ENCODE measurements at places on chromosomes 5 and 9. TPM values are rescaled to one million over a fixed set of nuclear protein-coding genes. Genes with fewer than 3 reads are reported as not detected.

NR2F1-AS1 gene
- total RNA-seq = not detected

ZFYVE16 gene
- 11.4 TPM for total RNA-seq

IL4 gene
- 21.6 TPM for total RNA-seq

DIPK1B gene
- total RNA-seq = 3.4 TPM

LCN2 gene
- not detected for total RNA-seq

F12 gene
- 3.5 TPM for total RNA-seq

SIT1 gene
- total RNA-seq = 92.1 TPM

SLCO4C1 gene
- 0.50 TPM for total RNA-seq

ORM1 gene
- total RNA-seq = not detected

DNA sequence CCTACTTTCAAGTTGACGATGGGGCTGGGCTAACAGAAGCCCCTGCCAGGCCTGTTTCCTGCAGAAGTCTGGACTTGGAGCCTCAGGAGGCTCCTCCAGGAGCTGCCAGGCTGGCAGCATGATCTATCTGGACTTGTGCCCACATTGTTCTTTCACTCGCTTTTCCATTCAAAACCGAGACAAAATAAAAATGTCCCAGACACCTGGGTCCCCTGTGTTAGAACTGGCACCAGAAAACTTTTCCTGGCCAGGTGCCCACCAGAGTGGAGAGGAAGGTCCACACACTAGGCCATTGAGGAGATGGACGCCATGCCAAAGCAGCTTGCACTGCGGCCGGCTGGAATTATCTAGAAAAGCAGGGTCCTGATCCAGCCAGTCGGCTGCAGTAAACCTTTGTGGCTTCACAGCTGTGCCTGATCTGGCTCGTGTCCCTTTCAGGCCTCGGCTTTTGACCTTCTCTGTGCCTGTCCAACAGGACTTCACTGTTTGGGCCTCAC lies 78.2 kb downstream of the GCNT1 start:
- H3K27ac ChIP-seq = no peak overlapping the region
- H3K27me3 ChIP-seq = peaks cover 8% of the 10 kb centered on the region
- H3K4me1 ChIP-seq = peaks cover 13% of the 10 kb centered on the region
- no peak for DNase-seq

GRCh38 chr5:134524272-134524825 lies 1.1 kb upstream of the JADE2 start:
- peaks cover 14% of the 10 kb centered on the region for H3K27me3 ChIP-seq
- peaks cover 16% of the 10 kb centered on the region for H3K4me1 ChIP-seq
- H3K36me3 ChIP-seq = peaks cover 7% of the 10 kb centered on the region
- peak overlapping the region; percentile 96 for H3K27ac ChIP-seq

DNA sequence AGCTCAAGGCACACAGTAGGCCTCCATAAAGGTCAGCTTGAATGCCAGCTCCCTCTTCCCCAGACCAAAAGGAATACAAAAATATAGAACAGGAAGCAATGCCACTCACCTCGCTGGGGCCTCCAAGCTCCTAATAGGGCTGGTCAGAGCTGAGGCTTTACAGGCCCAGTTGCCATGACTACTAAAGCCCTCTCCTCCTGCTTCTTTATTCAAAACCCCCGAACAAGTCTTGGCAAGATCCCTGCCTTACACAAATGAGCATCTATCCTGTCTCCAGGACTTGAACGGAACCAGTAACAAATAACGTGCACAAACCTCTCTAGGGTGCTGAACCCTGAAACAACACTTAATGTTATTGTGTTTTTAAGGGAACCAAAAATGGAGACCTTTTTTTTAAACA lies 136.3 kb downstream of the SIL1 start:
- H3K27me3 ChIP-seq = no peaks in the 10 kb centered on the region

DNA sequence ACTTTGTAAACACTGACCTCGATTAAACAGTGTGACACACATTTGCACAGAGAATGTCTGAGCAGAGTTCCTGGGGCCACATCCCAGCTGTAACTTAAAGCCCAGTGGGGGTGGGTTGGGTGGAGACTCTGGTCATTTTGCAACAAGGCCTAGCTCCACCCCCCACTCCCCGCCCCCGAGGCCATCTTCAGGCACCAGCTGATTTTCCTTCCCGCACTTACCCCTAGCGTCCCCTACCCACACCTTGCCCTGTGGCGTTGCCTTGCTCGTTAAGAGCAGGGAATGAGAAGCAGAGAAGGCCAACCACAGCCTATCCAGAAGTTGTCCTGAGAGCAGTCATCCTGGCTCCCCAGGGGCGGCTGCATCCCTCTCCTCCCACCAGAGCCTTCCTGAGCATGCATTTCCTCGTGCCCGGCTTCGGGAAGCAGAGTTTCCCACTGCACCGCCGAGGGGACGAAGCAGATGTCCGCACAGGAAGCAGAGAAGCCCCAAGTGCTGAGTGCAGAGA lies 101.7 kb upstream of the SARDH start:
- no peak overlapping the region for H3K4me3 ChIP-seq
- no peaks in the 10 kb centered on the region for H3K4me1 ChIP-seq
- no peaks in the 10 kb centered on the region for H3K27me3 ChIP-seq

DNA sequence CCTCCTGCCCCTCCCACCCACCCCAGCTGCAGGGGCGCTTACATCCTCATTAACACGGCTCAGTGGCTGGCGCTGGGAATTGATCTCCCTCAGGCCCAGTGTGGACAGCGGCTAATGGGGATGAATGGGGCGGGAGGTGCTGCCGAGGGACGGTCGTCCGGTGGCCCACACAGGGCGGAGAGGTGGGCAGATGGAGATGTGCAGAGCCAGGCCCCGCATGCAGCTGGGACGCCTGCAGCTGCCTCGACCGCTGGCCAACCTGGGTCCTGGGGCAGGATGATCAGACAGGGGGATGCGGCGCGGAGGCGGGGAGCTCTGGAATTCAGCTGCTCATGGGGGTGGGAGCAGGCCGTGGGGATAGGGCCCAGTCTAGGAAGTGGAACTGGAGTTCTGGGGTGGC lies 17.6 kb downstream of the TSPAN17 start:
- H3K27me3 ChIP-seq = peaks cover 21% of the 10 kb centered on the region
- no peaks in the 10 kb centered on the region for H3K36me3 ChIP-seq
- H3K27ac ChIP-seq = no peak overlapping the region
- DNase-seq = no peak

- peaks cover 37% of the 10 kb centered on the region for H3K4me1 ChIP-seq
- H3K27me3 ChIP-seq = no peaks in the 10 kb centered on the region
- H3K27ac ChIP-seq = peak overlapping the region; percentile 72
These were observed 19.6 kb downstream of the UGCG start for GRCh38 chr9:111916234-111916645.

- DNase-seq = no peak
- no peak overlapping the region for H3K27ac ChIP-seq
- H3K4me3 ChIP-seq = no peak overlapping the region
- H3K27me3 ChIP-seq = peaks cover 6% of the 10 kb centered on the region
These were observed 300.8 kb upstream of the PANK3 start for GRCh38 chr5:168879929-168880328.

- no peaks in the 10 kb centered on the region for H3K36me3 ChIP-seq
These were observed 1.9 kb downstream of the RASEF start for GRCh38 chr9:83061036-83061435.

- no peaks in the 10 kb centered on the region for H3K36me3 ChIP-seq
- no peak for DNase-seq
- H3K27ac ChIP-seq = no peak overlapping the region
- peaks cover 2% of the 10 kb centered on the region for H3K27me3 ChIP-seq
- no peak overlapping the region for H3K4me3 ChIP-seq
These were observed 23.1 kb downstream of the FREM1 start for GRCh38 chr9:14887149-14887548.

DNA sequence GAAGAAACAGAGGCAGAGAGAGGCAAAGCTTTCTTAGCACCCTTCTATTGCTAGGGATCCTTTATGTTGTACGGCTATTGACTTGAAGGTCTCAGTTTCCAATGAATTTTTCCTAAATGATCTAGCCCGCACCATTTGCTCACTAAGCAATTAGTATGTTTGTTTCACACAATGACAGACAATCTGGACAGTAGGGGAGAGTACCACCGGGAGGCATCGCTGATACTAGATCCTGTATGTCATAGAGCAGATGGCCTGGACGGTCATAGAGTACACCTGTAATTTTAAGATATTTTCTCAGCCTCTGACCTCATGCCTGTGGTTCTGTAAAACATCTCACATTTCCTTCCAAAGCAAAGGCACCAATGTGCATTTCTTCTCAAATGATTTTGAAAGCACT lies 194.3 kb downstream of the TLE4 start:
- no peak overlapping the region for H3K4me3 ChIP-seq
- H3K36me3 ChIP-seq = no peaks in the 10 kb centered on the region
- no peak overlapping the region for H3K27ac ChIP-seq
- no peak for DNase-seq
- H3K4me1 ChIP-seq = no peaks in the 10 kb centered on the region
- peaks cover 14% of the 10 kb centered on the region for H3K27me3 ChIP-seq

DNA sequence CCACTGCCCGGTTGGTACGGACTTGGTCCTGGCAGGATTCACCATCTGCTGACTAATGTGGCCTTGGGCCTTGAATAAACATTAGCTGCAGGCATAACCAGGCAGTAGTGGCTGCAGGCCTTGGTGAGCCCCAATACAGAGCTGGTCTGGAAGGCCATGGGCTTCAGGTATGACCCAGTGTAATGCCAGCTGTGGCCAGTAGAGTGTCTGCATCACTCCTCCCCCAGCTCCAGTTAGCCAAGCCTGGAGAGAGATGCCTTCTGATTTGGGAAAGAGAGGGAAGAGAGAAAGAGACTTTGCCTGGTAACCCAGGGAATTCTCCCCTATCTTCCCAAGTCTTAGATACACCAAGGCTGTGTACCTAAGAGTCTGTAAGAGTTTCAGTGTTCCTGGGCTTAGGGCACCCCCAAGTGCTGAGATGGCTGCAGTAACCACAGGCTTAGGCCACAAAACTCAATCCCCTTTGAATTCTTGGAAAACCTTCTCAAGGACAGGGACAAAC lies 5.6 kb upstream of the C5 start:
- H3K4me1 ChIP-seq = no peaks in the 10 kb centered on the region
- H3K4me3 ChIP-seq = no peak overlapping the region
- no peak for DNase-seq
- peaks cover 5% of the 10 kb centered on the region for H3K36me3 ChIP-seq

DNA sequence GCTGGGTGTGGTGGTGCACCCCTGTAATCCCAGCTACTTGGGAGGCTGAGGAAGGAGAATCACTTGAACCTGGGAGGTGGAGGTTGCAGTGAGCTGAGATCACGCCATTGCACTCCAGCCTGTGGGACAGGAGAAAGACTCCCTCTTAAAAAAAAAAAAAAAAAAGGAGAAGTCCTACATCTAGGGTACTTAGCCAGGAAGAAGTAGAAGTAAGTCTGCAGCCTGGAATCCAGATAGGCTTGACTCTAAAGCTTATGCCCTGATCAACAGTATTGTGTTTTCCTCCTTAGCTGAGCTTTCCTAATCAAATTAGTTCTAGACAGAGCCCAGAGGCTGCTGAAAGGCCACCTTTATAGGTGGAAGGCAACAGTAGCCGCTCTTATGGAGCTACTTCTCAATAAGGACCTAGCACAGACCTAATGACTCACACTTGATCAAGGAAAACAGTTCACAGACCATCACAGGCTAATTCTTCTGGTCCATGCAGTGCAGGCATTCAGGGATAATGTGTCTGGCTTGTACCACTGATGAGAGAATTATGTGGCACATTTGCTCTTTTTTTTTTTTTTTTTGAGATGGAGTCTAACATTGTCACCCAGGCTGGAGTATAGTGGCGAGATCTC lies 105.5 kb upstream of the KLF4 start:
- DNase-seq = no peak
- H3K4me3 ChIP-seq = no peak overlapping the region
- H3K27ac ChIP-seq = no peak overlapping the region
- no peaks in the 10 kb centered on the region for H3K4me1 ChIP-seq

GRCh38 chr5:122156724-122157325 lies 27.5 kb downstream of the ZNF474 start:
- H3K4me1 ChIP-seq = peaks cover 4% of the 10 kb centered on the region
- H3K27me3 ChIP-seq = peaks cover 2% of the 10 kb centered on the region
- no peaks in the 10 kb centered on the region for H3K36me3 ChIP-seq
- H3K4me3 ChIP-seq = no peak overlapping the region
- no peak for DNase-seq

- H3K27me3 ChIP-seq = peaks cover 47% of the 10 kb centered on the region
- peaks cover 9% of the 10 kb centered on the region for H3K4me1 ChIP-seq
- no peak for DNase-seq
- H3K27ac ChIP-seq = no peak overlapping the region
- H3K4me3 ChIP-seq = no peak overlapping the region
These were observed 13.1 kb upstream of the IFNA14 start for GRCh38 chr9:21252721-21253547.

DNA sequence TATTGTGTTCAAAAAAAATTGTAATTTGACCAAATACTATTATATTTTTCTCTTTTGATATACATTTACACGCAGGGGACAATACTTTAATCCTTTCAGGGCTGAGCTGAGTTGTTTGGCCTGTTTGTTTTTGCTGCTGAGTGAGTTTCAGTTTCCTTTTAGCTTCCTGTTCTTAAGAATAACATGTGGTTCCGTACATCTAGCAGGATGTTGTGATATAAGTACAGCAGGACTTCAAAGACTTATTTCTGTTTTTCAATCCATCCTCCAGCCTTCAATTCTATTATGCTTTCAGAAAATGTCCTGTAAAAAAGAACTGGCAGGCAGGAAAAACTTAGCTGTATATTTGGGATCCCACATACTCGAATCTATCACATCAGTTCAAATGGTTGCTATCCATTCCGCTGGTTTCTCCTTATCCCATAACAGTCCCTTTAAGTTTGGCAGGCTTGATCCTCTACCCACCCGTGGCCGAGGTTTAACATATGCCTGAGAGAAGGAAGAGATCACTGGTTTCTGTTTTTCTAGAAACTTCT lies 1037.3 kb upstream of the ACO1 start:
- peaks cover 16% of the 10 kb centered on the region for H3K36me3 ChIP-seq
- H3K27me3 ChIP-seq = no peaks in the 10 kb centered on the region
- H3K27ac ChIP-seq = peak overlapping the region; percentile 94
- H3K4me1 ChIP-seq = peaks cover 33% of the 10 kb centered on the region
- H3K4me3 ChIP-seq = peak overlapping the region; percentile 71
- DNase-seq = no peak

DNA sequence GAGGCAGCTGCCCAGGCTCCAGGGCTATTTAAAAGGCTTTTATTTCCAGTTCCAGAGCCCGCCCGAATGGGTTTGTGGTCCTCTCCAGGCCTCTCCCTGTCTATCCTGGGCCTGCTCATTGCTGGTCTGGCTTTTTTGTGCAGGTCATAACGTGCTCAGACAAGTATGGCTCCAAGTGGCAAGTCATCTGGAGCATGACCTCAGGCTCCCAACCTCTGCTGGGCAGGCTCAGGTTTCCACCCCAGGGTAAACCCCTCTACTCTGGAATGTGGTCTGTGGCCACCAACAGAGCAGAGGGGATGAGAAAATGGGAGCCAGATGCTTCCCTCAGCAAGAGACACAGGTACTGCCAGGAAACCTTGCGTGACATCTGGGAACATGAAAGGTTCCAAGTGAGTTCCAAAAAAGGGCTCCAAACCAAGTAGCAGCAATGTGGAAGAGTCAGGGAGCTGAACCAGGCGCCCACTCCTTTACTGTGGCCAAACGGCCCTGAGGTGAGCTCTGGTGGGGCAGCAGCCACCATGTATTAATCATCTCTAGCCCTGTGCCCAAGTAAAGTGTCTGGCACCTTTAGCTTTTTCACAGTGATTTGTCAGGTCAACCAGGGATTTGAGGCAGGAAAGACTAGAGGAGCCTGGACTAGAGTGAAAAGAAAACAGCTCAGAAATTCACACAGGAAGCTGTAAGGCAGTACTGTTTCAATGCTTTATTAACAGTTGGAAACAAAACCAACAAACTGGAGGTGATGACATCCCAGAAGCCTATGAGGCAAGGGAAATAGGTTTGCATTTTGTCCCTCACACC lies 25.7 kb downstream of the PCDHGC5 start:
- DNase-seq = no peak
- H3K36me3 ChIP-seq = peaks cover 45% of the 10 kb centered on the region
- H3K4me1 ChIP-seq = peaks cover 25% of the 10 kb centered on the region
- peak overlapping the region; percentile 62 for H3K27ac ChIP-seq

- no peak for DNase-seq
- no peak overlapping the region for H3K27ac ChIP-seq
- H3K4me3 ChIP-seq = no peak overlapping the region
- no peaks in the 10 kb centered on the region for H3K4me1 ChIP-seq
- H3K36me3 ChIP-seq = no peaks in the 10 kb centered on the region
These were observed 209.0 kb downstream of the CSNK1G3 start for GRCh38 chr5:123720955-123721354.
